ENCODE measurements at places on chromosomes 5 and 9.

- DNase-seq: no peak
Measured at GRCh38 chr5:58322453-58322852, 137.4 kb downstream of the PLK2 start.

DNA sequence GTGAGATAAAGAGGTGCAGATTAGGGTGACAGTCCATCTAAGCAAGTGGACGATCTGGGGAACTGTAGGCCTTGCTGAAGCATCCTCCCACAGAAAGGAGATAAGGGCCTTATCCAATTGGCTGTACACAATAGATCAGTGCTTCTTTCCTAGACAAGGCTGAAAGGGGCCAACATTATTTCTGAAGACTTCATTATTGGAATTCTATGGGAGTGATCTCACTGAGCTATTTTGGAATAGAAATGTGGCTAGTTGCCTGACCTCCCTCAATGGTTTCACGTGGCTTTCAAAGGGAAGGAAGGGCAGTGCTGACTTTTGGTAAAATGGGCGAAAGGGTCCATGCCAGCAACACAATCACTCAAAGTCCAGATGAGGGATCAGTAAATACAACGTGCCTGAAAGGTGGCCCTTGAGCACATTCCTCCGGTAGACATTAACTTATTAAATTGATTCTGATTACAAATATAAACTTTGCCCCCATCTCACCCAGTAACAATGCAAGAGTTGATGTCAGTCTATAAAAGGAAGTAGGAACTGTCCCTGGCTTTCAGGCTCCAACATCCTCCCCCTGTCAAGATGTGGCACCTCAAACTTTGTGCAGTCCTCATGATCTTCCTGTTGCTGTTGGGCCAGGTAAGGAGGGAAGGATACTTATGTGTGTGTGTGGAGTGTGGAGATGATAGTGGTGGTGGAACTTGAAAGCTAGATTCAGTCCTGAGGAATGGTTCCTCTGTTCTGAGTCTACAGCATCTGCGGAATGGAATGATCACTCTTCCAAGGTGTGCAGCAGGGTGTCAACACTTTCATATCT, at the start of gene LEAP2:
Gene LEAP2, plus strand, starts transcription at position 550 of the 811 bp plus-strand sequence. Its CDS starts 27 bp downstream, at position 577.
- no peak for DNase-seq

GRCh38 chr5:13328316-13328715, 616.2 kb downstream of the DNAH5 start:
- DNase-seq: no peak

DNA sequence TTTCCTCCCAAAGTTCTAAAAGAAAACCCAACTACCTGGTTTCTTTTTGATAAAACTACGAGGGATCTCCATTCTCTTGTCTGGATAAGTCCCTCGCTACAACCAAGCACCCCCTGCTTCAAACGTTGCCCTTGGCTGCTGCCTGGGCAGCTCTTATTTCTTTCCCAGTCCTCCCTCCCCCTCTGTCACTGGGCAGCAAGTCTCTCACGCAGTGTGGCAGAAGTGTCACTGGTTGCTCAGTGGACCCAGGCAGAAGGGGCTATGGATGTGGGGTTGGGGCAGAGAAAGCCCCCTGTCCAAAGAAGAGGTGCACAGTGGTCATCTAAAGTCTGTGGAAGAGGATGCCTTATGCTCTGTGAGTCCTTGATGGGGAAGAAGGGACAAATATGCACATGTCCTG, 7.2 kb upstream of the SMIM32 start:
- DNase-seq: no peak

- no peak for DNase-seq
Measured at GRCh38 chr9:127854960-127855359, 502 bp upstream of the ENG start.

- DNase-seq: no peak
Measured at GRCh38 chr9:17532461-17532860, 46.4 kb upstream of the SH3GL2 start.

- no peak for DNase-seq
Measured at GRCh38 chr5:118529361-118530144, 458.8 kb downstream of the DTWD2 start.

GRCh38 chr5:143955141-143955540, 143.2 kb downstream of the HMHB1 start:
- no peak for DNase-seq

DNA sequence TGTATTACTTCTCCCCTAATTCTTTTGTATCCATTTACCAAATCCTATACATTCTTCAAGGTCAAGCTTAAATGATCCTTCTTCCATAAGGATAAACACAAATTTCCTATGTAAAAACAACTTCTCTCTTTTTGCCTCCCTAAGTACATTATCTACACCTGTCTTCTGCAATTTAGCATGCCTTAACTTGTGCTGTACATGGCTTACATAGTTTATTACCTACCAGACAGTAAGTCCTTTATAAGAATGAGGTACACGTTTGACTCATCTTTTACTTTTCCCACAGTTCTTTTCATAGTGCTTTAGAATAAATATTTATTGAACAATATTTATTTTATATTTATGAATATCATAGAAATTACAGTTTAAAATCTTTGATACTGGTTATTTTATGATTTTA, 33.4 kb downstream of the GIN1 start:
- no peak for DNase-seq

DNA sequence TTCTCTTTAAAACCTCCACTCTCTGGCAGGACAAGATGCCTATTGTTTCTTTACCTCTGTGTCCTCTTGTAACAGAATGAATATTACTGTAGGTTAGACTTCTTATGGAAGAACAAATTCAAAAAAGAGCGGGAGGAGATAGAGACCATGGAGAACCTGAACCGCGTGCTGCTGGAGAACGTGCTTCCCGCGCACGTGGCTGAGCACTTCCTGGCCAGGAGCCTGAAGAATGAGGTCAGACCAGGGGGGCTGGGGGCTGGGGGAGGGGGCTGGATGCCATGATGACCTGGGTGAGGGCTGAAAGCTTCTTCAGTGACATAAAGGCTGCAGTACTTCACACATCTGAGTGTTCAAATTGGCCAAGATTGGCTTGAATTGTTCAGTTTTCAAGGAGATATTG, 61.4 kb downstream of the CFAP90 start:
- no peak for DNase-seq

DNA sequence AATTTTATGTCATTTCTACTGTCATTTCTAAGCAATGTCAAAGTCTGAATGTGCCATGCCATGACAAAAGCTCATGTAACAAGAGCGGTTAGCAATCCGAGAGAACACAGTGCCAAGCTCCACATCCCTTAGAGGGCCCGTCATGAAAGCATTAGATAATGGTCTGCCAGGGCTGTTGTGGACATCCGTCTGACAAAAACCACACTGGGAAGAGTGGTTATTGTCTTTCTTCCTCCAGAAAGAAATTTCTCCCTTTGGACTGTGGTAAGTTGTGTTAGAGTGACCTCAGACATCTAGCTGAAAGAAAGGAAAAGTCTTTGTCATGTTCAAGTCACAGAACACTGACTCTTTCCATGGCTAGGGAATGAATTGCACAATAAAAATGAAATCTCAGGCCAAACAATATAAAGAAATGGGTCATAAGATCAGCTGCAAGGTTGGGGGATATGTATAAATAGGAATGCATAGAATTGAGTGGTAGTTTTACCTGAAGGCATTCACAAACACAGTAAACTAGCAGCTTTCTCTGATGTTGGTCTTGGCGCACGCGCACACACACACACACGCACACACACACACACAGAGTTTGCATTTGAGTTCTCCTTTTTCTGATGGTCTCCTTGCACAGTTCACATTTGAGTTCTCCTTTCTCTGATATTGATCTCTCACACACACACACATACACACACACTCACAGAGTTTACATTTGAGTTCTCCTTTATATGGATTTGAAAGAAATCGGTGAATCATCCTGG, 5.3 kb downstream of the SLC1A3 start:
- DNase-seq: no peak

Data from GM04504 (cell line).